ENCODE measurements at places on chromosomes 7 and 10.

DNA sequence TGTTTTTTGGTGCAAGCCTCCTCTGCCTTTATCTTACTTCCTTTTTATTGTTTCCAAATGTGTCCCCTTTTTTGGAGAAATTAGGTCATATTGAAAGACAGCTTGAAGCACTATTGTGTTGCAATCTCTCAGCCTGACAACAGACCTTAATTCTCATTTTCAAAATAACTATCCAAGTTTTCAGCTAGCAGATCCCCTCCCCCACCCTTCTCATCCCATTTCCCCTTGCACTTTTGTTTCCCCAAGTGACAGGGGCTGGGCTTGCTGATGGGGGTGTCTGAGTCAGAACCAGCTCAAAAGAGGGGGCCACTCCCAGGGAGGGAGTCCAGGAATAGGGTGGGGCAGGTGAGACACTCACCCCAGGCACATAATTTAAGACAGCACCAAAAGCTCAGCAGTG is 75.3 kb downstream of the MKI67 start:
- no peak for DNase-seq

DNA sequence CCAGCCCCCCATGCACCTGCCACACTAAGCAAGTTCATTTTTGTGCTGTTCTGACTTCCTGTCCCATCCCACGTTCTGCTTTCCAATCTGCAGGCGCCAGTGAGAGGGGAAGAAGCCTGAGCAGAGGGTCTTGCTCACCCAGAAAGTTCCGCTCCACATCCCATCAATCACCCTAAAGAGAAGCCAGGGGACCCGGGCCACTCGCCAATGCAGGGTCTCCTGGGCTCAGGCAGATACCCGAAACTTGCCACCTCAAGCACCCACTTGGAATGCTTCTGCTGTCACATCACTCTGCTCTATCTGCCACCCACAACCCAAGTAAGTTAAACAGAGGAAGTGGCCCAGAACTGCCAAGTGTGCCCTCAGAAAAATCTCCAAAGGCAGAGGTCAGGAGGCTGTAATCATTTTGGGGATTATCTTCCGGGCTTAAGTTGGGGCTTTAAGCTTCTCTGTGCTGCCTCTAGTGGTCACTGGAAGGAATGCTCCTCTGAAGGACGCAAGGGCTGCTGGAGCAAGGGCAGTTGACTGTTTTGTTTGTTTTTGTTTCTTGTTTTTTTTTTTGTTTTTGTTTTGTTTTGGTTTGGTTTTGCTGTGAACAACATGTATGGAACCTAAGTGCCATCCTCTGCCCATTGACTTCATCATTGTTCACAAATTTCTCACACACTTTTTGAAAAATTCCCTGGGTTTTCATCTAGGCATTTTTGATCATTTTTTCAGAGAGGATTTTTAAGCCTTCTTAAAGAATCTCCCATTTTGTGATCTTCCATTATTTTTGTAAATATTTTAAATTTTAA is 25.5 kb downstream of the PRR15 start:
- no peak for DNase-seq

GRCh38 chr7:46756256-46756655 is 825.7 kb downstream of the TNS3 start:
- no peak for DNase-seq

- no peak for DNase-seq
These were observed 32.0 kb upstream of the BMPR1A start for GRCh38 chr10:86724445-86724844.

DNA sequence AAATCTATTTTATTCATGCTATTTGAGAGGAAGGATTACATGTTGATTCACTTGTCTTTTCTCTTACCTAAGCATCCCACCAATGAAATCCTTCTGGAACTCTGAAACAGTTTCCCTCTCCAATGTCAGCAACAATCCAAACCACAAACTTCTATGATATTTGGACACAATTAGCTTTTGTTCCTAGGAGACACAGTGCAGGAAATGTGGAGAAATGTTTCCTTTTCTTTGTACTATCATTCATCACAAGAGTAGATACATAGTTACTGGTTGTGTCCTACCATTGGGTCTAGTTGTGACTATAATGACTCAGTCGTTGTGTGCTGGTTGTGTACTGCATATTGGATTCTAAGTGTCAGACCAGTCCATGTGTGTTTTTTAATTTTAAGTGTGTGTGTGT is 156.8 kb upstream of the MAGI2 start:
- no peak for DNase-seq

DNA sequence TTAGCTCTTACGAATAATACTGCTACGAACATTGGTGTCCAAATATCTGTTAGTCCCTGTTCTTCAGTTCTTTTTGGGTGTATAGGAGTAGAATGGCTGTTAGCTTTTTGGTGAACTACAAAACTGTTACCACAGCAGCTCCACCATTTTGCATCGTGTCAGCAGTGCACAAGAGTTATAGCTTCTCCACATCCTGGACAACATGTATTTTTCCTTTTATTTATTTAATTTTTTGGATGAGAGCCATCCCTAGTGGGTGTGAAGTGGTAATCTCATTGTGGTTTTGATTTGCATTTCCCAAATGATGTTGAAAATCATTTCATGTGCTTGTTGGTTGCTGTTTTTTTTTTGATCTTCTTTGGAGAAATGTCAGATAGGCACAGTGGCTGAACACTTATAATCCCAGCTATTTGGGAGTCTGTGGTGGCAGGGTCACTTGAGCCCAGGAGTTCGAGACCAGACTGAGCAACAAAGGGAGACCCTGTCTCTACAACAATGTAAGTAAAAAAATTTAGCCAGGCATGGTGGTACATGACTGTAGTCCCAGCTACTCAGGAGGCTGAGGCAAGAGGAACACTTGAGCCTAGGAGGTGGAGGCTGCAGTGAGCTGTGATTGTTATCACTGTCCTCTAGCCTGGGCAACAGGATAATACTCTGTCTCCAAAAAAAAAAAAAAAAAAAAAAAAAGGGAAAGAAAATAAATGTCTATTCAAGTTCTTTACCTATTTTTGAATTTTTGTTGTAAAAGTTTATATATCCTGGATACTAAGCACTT is 31.7 kb downstream of the TRIM24 start:
- DNase-seq, result no peak

- no peak for DNase-seq
These were observed 24.1 kb downstream of the CFAP46 start for GRCh38 chr10:132918264-132918616.

- DNase-seq, result no peak
These were observed 38.9 kb downstream of the FAM20C start for GRCh38 chr7:231030-231857.

- peak; percentile 41 for DNase-seq
These were observed 77.9 kb upstream of the LRRN3 start for GRCh38 chr7:111012799-111013675.
